ENCODE measurements at places on chromosomes 1 and 21.

DNA sequence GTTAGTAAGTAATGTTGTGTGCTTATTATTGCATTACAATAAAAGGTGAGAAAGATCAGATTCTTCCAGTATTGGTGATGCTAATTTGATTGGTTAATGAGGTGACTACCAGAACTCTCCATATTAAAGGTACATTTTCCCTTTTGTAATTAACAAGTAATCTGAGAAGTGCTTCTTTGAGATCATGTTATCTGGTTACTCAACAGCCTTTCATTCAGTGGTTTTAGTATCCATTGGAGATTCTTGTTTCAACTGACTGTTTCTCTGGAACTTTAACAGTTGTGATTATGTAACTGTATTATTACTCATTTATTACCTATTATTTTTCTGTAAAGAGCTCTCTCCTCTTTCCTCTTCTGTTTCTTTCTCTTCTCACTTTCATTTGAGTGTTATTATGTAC lies 86.7 kb downstream of the PEX14 start:
- no peak for DNase-seq

DNA sequence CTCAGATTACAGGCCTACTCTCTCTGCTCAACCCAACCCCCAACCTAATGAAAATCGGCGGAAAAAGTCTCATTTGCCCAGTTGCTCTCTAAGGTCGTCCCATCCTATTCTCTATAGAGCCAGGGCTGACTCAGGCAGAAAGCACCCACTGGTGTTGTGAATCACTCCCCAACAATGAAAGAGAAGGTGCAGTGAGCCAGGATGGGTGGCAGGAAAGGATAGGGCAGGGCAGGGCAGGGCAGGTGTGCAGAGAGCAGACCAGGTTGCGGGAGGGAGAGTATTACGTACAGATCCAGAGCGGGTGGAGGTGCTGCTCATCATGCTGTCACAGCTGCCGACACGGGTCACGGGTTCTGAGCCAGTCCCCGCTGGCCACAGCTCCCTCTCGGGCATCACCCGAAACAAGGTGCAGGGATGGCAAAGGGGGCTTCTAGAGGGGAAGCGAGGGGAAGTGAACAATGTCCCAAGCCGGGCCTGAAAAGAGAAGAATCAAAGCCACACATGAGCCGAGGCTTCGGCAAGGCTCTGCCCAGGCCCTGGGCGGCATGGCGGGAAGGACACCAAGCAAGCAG lies 5.3 kb downstream of the C1orf116 start:
- DNase-seq, result no peak

GRCh38 chr1:59350521-59350920 lies 53.6 kb downstream of the FGGY start:
- no peak for DNase-seq

- no peak for DNase-seq
These were observed 4.8 kb upstream of the PTTG1IP start for GRCh38 chr21:44878053-44878982.

DNA sequence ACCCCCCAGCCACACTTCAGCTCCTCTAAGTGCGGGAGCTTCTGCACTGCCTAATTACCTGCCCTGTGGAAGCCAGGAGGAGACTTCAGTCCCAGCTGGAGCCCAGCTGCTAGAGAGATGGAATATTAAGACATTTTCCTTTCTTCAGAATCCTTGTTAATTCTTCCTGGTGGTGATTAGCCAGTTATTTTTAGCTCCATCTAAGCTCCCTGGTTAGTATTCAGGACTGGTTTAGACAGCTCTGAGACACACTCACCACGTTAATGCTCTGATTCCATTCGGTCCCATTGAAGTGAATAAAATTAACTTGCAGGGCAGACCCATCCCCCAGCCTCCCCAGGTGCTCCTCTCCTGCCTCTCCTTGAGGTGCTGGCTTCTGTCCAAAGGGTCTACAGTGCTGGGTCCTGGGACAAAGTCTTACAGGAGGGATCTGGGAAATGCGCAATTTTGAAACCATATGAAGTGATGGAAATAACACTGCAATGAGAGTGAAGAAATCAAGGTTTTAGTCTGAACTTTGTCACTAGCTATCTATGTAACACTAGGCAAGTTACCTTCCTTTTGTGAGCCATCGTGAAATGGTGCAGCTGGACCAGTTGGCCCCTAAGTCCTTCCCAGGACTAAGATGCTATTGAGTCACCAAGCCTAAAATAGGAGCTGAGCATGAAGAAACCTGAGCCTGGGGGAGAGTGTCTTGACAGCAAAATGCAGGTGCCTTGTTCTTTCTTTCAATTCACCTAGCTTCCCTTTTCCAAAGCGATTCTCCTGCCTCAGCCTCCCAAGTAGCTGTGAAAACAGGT lies 117.4 kb upstream of the ATP1A1 start:
- no peak for DNase-seq

- no peak for DNase-seq
These were observed 220.4 kb downstream of the RHOU start for GRCh38 chr1:228955691-228956090.

DNA sequence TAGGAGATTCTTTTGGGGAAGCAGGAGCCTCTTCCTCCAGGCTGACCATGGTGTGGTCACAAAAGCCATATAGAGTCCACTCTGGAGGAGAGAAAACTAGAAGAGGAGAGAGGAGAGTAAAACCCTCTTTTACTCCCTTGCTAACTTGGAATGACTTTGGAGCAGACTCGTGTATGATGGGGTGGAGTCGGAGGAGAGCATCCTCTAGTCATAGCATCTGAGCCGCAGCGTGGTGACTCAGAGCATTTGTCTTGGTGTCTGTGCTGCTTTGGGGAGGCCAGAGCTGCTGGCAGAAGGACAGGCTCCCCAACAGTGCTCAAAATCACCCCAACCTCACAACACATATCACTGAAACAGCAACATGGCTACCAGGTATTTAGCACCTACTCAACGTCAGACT lies 11.1 kb downstream of the HTR6 start:
- no peak for DNase-seq

- no peak for DNase-seq
These were observed 56.3 kb downstream of the SLC9A1 start for GRCh38 chr1:27098431-27099134.

DNA sequence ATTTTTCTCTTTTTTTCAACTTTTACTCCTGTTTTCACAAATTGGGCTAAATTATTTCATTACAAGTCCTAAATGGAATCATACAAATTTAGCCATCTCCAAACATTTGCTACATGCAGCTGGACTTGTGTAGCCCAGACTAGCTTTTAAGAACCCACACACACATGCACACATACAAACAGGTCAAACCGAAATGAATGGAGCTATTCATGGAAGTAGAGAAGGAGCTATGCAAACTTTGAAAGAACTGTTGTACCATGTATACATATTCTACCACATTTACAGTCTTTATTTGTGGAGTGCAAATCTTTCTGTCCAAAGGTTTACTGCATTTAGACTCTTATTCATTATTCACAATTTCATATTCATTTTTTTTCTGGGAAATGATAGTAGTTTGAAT lies 189.1 kb upstream of the RNPC3 start:
- no peak for DNase-seq

- DNase-seq, result no peak
These were observed 9.7 kb downstream of the MIIP start for GRCh38 chr1:12028957-12029511.

DNA sequence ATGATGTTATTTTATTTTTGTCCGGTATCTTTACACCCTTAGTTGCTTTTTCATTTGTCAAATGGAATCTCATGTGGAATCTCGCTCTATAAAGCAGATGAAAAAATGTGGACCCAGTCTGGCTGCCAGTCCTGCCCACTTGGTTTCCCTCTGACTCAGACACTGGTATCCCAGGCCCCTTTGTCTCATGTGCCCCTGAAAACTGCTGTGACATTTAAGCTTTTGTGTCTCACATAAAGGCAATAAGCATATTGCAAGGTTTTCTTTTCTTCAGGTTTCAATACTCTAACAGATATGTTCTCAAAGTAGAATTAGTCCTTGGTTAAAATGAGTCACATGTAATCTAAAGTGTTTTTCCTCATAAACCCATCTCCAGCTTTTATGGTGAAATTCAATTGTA lies 183.3 kb downstream of the ST6GALNAC3 start:
- no peak for DNase-seq

DNA sequence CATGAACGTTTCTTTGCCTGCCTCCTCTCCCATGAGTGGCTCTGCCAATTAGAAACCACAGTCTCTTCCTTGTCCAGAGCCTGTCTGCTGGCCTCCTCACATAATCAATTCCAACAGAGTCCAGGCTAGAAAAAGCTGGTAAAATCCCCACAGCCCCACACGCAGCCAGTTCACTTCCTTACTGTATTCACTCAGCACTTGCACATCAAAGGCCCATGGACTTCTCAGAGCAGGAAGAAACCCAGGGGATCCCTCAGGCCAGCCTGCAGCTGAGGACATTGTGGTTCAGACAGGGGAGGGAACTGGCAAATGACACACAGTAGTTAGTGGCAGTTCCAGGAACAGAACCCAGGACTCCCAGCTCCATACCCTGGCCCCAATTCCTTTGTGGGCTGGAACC lies 171.6 kb upstream of the EDN2 start:
- no peak for DNase-seq

DNA sequence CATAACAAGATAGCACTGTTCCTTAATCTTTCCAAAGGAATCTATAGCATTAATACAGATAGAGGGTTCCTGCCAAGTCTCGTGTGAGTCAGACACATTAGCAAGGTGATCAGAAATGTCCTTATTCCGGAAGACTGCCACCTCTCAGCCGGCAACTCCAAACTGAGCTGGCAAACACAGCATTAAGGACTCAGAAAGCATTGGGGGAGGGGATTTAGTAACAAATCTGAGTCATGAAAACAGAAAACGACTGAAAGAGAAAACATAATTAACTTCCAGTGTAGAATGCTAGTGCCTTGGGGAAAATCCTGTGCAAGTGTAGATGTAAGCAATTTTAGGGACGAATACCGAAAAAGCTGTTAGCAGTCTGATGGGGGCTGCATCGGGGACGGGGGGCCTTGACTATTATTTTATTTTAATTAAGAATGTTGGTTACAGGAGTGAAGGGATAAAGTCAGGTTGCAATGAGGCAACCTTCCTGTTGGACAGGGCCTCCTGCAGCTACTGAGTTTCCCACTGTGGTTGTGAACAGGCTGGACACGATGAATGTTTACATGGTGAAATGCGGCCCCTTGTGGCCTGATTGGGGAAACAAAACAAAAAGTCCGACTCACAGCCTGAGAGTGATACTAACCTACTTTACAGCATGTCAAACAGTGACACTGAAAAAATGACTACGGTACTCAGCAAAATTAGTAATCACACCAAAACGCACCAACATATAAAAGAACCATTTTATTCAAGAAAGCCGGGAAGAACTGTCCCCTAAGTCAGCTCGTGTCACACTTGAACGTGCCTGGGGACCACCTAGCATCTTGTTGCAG lies 20.7 kb downstream of the MIS18A start:
- no peak for DNase-seq

- DNase-seq, result no peak
These were observed 3.4 kb upstream of the CHD5 start for GRCh38 chr1:6183520-6183989.

GRCh38 chr1:245751726-245752470 lies 597.1 kb downstream of the KIF26B start:
- no peak for DNase-seq

GRCh38 chr1:56376188-56376984 lies 203.0 kb downstream of the PLPP3 start:
- no peak for DNase-seq

GRCh38 chr1:89611721-89612120 lies 21.2 kb upstream of the LRRC8C start:
- DNase-seq, result no peak

DNA sequence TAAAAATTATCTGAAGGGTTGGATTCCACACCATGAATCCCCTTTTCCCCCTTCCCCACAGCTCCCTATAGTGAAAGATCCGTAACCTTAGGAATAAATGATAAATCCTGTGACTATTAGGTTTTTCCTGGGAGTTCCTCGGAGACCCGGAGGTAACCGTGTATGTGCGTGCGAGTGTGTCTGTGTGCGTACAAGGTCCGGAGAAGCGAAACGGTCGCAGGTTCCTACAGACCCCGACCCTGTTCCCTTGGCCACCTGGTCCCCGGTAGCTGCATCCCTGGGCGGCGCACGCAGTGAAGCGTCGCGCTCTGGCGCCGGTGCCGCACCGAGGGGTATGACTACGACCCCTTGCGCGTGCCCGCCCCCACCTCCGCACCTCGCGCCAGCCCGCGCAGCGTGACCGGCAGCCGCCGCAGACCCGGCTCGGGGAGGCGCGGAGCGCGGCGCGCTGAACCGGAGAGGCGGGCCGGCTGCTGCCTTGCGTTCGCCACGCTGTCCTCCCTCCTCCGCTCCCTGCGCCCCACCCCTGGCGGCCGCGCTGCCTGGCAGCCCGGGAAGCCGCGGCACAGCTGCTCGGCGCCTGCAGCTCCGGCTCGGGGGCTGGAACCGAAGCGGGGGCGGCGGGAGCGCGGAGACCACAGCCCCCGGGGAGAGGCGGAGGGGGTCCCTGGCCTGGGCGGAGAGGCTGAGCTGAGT lies at the start of gene AK5:
AK5 (plus strand) TSS at position 529 of the 696 bp plus-strand sequence. CDS start 295 bp downstream, outside the sequence.
- no peak for DNase-seq

DNA sequence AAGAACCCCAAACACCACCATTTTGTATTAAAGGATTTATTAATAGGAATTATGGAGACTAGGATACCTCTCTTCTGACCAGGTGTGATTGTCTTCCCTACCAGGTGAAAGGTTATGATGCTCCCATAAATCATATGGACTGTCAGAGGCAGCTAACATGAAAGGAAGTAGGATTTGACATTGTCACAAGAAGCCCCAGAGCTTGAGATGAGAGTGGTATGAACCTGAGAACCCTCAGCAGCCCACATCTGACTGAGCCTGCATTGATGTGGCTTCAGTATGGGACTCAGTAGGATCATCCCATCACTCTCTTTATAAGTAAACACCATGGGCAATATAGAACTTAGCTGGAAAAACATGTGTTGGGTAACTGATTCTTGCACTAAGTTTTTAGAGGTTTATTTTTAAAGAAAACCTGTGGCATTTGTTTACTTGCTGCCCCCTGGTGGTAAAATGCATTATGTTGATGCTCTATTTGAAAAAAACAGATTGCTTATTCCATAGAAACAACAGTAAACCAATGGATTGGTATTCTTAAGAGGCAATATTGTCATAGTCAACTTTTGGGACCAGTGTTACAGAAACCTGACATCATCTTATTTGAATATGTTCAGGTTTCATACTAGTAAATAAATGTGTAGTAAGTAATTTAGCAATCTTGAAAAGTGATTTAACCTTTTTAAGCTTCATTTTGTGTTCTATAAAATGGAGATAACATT lies 16.6 kb upstream of the CACYBP start:
- DNase-seq, result no peak

- no peak for DNase-seq
These were observed 14.9 kb upstream of the CENPS start for GRCh38 chr1:10415211-10415930.

GRCh38 chr1:932776-933602 lies 9.3 kb downstream of the SAMD11 start:
- no peak for DNase-seq

Data from stimulated activated CD8-positive, alpha-beta memory T cell treated with anti-CD3 and anti-CD28 coated beads, Interleukin-7, amount 100 ng/mL, for 1 hour (primary cell).